ENCODE measurements at places on chromosomes 6 and 20.

DNA sequence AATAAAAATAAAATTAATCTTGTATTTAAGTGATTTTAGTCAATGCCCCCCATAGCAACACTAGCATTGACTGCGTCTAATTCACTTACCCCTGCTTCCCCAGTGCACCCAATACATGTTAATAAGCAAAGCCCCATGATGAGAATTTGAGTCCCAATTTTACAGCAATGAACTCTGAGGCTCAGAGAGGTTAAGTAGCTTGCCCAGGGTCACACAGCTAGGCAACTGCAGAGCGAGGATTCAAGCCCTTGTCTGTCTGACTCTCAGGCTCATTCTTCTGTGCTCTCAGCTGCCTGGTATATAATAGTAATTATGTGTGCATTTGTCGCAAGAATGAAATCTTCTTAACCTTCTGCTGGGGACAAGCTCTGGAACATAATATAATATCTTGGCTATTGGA lies 8.5 kb downstream of the PABPC1L start:
- no peak for DNase-seq

DNA sequence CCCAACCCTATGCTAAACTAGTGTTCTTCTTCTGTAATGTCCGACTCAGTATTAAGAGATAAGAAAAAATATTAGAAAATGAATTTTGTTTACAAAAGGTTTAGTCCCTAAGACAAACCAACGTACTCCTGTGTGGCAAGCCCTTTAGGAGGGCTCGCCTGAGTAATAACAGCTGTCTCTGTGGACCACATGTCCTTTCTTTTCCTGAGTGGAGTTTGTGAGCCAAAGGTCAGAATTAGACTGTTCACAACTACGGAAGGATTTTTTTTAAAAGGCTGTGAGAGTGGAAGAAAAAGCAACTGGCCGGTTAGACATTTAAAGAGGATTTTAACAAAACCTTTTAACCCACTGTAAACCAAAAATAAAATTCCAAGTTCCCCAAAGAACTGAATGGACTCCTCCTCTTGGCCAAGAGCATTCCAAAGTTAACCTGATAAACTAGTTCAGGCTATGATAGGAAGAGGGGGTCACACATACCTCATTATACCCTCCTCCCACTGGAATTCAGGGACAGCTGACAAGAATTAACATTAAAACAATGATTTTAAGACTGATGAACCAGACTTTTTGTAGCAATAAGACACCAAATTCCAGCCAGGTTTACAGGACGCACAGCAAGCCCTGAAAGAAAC lies 43.5 kb downstream of the FAM184A start:
- no peak for DNase-seq

DNA sequence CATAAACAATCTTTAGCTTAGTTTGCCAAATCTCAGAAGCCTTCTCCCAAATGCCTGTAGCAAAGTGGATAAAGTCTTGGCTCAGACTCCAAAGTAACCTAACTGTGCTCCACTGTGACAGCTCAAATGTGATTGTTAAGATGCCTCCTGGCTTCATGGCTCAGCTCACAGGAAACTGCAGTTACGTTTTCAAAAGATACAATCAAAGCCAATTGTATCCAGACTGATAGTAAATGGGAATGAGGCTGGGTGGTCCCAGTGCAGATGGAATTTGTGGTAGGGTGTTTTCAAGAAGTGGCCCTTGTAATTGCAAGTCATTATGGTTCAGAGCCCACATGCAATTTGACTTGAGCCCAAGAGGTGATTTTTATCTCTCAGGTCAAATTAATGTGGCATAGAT lies 151.2 kb upstream of the TAB2 start:
- DNase-seq = no peak

GRCh38 chr20:24651976-24652345 lies 182.5 kb downstream of the SYNDIG1 start:
- no peak for DNase-seq

DNA sequence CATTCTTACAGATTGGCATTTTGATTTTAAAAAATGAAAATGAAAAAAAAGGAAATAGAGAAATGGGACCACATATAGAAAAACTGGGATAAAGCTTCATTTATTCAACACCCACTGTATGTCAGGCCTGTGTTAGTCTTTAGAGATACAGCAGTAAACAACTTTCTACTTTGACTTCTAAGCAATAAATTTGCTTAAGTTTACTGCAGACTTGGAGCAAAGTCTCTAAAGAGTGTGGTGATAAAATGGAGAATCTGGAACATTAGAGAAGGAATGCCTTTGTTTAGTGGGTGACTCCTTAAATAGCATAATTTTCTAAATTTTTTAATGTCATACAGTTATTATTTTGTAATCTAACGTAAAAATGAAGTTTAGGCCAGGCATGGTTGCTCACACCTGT lies 80.7 kb upstream of the CNKSR3 start:
- no peak for DNase-seq

DNA sequence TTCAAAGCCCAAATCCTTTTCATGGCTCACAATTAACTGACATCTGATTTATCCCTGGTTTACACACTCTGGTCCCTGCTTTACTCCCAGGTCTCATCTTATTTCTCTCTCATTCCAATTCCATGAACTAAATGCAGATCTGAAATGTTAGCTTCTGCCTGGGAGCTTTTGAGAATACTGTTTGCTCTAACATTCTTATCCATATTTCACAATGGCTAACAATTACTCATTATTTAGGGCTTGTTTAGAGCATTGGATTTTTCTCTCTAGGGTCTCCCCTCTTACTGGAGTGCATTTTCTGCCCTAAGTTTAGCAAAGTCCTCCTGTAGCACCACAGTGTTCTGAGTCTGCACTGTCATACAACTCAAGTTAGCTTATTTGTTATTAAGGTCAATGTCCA lies 121.5 kb upstream of the HCRTR2 start:
- no peak for DNase-seq

DNA sequence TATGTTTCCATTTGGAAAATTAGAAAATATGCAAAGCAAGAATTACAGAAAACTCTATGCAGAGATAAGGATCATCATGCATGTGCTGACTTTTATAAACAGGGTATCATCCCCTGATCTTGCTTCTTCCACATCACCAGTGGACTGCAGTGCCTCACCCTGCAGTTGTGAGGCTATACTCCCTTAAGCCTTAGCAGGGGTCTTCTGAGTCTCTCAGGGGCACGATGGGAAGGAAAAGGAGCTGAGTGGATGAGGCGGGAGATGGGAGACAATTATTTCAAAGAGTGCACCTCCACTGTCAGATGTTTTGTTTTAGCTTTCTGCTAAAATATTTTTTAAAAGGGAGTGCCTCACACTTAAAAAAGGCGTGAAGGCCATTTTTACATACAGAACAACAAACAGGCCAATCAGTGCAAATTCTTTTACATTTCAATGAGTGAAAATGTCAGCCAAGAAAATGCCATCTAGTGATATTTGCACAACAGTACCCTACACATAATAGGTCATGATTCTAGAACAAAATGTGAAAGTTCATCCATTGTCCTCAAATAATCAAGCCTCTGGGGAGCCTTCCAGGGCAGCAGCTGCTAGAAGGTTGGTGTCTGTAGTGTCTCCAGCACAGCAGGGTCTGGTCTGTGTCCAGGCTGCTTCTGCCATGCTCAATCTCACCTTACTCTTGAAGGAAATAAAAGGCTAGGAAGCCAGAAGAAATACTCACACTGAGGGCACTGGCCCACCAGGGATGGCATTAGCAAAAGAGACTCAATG lies 13.2 kb upstream of the SERPINB9 start:
- DNase-seq = no peak

GRCh38 chr6:39425346-39426072 lies 103.0 kb upstream of the KCNK16 start:
- DNase-seq = no peak

DNA sequence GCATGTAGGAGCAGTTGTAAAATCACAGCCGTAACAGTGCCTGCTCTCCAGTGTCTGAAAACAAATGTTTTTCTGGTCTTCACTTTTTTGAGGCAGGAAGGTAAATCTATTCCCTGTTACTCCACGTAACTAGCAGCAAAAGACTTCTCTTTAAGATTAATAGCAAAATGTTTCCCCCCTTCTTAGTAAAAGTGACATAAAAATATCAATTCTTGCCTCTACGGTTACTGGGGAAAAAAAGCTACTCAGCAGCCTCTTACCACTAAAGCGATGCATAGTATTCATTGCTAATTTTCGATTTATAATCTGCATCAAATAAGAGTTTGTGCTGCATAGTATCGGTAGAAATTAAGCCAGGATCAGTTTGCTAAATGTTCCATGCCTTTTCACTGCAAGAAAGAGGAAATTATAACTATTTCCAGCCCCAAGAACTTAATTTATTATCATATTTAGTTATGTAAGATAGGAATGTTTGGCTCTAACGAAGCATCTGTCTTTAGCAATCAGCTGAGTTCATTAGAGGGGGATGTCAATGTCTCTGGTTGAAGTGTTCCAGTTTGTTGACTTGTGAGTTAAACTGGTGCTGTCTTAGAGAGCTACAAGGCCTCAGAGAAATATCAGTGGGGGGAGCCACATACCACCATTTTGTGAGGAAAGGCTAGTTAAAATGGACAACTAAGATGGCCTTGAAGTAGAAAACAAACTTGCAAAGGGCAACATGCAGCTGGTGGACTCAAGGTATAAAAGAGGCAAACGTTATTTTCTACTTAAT lies 617 bp upstream of the TSPYL1 start:
- no peak for DNase-seq

- no peak for DNase-seq
Measured at GRCh38 chr6:25995507-25995906, 32.9 kb downstream of the TRIM38 start.

DNA sequence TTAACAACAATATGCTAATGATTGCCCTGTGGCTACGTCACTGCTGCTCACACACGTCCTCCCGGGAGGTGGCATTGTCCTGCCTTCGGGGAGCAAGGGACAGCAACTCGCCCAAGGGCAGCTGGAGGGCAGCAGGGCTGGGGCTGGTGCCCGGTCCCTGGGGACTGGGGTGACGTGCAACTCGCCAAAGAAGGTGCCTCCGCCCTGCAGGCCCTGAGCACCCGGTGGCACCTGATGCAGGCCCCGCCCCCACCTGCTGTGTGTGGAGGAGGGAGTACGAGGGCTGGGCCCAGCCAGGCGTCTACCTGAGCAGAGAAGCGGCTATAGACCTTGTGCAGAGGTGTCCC lies 64.8 kb upstream of the SLCO4A1 start:
- no peak for DNase-seq

- DNase-seq = no peak
Measured at GRCh38 chr6:152267967-152268845, 369.0 kb downstream of the SYNE1 start.

DNA sequence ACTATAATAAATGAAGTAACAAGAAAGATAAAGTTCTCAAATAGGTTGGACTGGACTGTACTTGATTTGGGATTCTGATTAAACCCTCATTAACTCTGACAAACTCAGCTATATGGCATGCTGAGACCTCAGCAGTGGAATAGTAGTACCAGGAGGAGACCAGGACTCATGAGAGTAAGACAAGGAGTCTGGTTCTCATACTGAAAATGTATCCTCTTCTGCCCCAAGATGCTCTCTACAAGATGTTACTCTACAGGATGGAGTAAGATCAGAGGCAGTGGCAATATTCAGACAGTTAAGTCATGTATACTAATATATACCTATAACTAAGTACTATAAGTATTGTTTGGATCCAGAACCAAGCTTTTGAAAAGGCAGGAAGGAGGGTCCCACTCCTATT lies 31.9 kb upstream of the SYNCRIP start:
- DNase-seq = no peak

- DNase-seq = no peak
Measured at GRCh38 chr6:155980768-155981079, 525.1 kb upstream of the NOX3 start.

DNA sequence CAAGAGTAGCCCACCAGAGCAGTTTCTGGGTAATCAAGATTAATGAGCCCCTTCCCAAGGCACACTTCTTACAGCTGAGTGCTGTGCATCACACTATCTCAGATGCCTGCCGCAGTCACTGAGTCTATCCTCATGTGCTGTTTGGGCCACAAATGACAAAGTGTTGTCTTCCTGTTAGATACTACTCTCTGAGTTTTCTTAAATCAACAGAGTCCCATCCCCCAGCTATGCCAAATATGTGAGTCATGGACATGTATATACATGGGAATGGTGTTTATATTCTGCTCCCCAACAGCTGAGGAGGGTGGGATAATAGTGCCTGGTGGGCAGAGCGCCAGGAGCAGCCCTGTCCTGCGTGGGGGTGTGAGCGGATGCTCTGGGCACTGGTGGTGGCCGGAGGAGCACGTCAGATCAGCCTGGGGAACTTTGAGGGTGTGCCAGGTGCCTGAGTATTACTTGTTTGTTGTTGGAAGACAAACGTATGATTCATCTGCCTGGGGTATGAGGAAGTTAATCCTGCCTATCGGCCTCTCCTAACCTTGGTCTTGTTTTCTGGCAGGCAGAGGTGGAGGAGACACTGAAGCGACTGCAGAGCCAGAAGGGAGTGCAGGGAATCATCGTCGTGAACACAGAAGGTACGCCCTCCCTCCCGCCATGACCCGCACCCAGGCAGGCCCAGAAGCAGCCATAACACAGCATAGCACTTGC lies 9.6 kb downstream of the DYNLRB1 start:
- no peak for DNase-seq
